Effector memory CD4-positive, alpha-beta T cell (primary cell): ENCODE measurements at places on chromosomes 6 and 20.
A peak's percentile ranks its signal among the peaks of the same experiment; 100 is the strongest.

DNA sequence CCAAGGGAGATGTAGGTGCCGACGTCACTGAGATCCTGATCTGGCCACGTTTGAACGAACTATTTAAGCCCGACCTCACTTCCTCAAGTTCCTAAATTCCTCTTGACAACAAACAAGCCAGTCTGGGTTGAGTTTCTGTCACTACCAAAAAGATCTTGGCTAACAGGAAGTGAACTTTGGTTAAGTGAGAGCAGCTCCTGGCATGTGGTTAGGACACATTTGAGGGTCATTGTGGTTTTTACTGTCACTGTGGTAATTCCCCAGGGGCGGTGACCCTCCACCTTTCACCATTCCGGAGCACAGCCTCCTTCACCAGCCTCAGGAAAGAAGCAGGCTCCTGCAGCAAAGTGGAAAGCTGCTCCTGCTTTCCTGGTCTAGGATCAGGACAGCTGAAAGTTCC is 43.1 kb upstream of the ZNF831 start:
- DNase-seq, result peak; percentile 17

- no peak for DNase-seq
These were observed 21.7 kb downstream of the SMLR1 start for GRCh38 chr6:130848945-130849344.

- DNase-seq, result no peak
These were observed 89.8 kb downstream of the CD164 start for GRCh38 chr6:109292420-109292819.

- no peak for DNase-seq
These were observed 5.4 kb upstream of the SIRPB1 start for GRCh38 chr20:1625083-1625690.

GRCh38 chr6:129659590-129660345 is 50.2 kb downstream of the ARHGAP18 start:
- no peak for DNase-seq

GRCh38 chr6:107743311-107743710 is 80.8 kb downstream of the SCML4 start:
- no peak for DNase-seq

GRCh38 chr6:123810214-123810613 is 6.5 kb downstream of the NKAIN2 start:
- no peak for DNase-seq

DNA sequence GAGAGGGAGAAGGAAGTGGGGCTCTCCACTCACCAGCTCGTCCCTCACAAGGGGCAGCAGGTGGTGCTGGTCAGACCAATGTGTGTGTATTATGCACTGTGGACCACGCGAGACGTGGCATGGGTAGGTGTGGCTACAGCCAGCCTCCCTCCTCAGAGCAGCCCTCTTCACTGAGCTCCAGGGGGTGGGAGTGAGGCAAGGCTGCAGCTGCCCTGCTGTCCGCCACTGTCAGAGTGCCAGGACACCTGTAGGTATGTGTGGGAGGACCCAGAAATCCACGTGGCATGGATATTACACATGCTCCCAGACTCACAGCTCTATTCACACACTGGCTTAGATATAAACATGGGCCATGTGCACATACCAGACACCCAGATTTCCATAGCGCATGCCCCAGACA is 90.3 kb downstream of the VEGFA start:
- no peak for DNase-seq

- DNase-seq, result no peak
These were observed 369.4 kb downstream of the BMP2 start for GRCh38 chr20:7136886-7137285.

- DNase-seq, result no peak
These were observed 218.5 kb downstream of the LY86 start for GRCh38 chr6:6806844-6807518.

- no peak for DNase-seq
These were observed 198.9 kb downstream of the CLIC5 start for GRCh38 chr6:45816674-45817297.

DNA sequence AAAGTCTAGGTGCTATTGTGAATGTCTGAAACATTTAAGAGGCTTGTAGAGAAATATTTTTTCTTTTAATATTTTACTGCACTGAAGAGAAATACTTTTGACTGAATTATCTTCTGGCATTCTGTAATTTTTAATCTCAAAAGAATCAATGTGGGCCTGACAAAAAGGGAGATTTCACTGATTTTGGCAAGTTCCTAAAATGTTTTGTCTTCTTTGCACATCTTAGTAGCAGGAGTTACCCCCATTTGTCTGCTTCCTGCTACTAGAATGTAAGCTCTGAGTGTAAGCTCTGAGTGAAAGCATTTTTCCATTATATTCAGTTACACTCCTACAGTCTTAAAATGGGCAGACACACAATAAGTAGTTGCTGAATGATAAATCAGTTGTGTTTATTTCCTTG is 31.1 kb downstream of the HDAC2 start:
- DNase-seq, result no peak

DNA sequence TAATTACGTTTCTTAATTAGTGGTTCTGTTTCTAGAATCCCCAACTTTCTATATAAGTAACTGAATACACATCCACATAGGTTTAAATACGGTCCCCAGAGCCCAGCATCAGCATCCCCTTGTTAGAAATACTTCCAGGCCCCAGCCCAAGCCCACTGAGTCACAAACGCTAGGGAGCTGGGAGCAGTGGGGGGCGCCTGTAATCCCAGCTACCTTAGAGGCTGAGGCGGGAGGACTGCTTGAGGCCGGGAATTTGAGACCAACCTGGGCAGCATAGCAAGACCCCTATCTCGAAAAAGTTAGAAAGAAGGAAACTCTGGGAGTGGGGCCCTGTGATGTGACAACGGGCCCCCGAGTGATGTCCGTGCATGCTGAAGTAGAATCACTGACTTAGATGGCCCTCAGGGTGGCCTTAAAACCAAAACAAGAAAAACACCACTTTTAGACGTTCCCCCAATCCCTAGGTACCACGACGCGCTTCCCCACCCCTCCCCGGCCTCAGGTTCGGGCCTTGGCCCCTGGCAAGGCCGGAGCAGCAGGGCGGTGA is 1.3 kb upstream of the PPP1R3G start:
- DNase-seq, result no peak
